ENCODE measurements at places on chromosomes 11 and 22.

GRCh38 chr11:129237880-129238638 is 45.9 kb upstream of the ARHGAP32 start:
- H3K27ac ChIP-seq, result no peak overlapping the region
- H3K4me1 ChIP-seq, result no peaks in the 10 kb centered on the region
- no peaks in the 10 kb centered on the region for H3K36me3 ChIP-seq

- no peak for DNase-seq
- no peaks in the 10 kb centered on the region for H3K27me3 ChIP-seq
- no peak overlapping the region for H3K4me3 ChIP-seq
- H3K4me1 ChIP-seq, result peaks cover 18% of the 10 kb centered on the region
Measured at GRCh38 chr11:57501953-57502352, 13.5 kb downstream of the SLC43A1 start.

DNA sequence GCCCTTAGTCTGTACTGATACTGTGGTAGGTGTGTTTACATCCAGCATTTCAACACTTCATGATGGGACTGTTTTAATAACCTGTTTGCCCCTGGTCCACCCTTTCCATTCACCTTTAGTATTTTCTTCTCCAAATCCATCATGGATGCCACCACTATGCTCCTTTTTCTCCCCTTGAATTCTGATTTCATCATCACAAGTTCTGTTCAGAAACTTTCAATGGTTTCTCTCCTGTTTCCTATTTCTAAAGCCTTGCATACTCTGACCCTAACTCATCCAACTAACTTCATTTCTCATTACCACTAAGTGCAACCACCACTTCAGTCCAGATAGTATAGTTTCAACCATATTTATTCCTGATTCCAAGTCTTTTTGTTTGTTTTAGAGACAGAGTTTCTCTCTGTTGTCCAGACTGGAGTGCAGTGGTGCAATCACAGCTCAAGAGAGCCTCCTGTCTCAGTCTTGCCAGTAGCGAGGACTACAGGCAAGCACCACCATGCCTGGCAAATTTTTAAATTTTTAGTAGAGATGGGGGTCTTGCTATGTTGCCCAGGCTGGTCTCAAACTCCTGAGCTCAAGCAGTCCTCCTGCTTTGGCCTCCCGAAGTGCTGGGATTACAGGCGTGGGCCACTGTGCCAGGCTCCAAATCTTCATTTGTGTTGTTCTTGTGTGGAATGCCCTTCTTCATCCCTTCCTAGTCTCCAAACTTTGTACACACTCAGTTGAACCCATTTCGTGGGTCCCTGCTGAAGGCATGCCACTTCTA is 1.2 kb upstream of the LIN7C start:
- H3K36me3 ChIP-seq, result no peaks in the 10 kb centered on the region
- H3K27me3 ChIP-seq, result no peaks in the 10 kb centered on the region

GRCh38 chr11:7936615-7937014 is 4.9 kb downstream of the OR10A3 start:
- H3K36me3 ChIP-seq, result no peaks in the 10 kb centered on the region
- no peak overlapping the region for H3K4me3 ChIP-seq
- H3K27ac ChIP-seq, result no peak overlapping the region
- no peaks in the 10 kb centered on the region for H3K27me3 ChIP-seq

- H3K36me3 ChIP-seq, result no peaks in the 10 kb centered on the region
- H3K4me3 ChIP-seq, result no peak overlapping the region
- no peaks in the 10 kb centered on the region for H3K27me3 ChIP-seq
- DNase-seq, result no peak
Measured at GRCh38 chr11:70502677-70503467, 104.5 kb downstream of the CTTN start.

GRCh38 chr11:119172513-119172912 is 4.0 kb downstream of the NLRX1 start:
- no peak for DNase-seq

DNA sequence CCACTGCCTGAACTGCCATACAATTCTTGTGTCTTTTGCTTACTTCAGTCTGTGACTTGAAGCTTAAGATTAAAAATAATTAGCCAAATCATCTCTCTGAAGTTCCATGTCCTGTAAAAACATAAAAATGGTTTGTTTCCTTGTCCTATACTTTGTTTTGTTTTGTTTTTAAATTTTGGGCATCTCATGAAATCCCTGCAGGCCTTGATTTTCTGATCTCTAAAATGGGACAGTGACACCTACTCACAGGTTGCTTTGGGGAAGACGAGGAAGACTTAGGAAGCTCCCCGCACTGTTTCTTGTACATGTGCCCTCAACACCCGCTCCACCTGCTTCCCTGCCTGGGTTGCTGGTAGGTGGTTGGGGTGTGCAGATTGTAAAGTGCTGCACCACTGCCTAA is 38.9 kb downstream of the TSPAN18 start:
- DNase-seq, result no peak
- H3K4me3 ChIP-seq, result no peak overlapping the region
- H3K4me1 ChIP-seq, result peaks cover 61% of the 10 kb centered on the region
- no peaks in the 10 kb centered on the region for H3K27me3 ChIP-seq
- peak overlapping the region; percentile 94 for H3K27ac ChIP-seq

DNA sequence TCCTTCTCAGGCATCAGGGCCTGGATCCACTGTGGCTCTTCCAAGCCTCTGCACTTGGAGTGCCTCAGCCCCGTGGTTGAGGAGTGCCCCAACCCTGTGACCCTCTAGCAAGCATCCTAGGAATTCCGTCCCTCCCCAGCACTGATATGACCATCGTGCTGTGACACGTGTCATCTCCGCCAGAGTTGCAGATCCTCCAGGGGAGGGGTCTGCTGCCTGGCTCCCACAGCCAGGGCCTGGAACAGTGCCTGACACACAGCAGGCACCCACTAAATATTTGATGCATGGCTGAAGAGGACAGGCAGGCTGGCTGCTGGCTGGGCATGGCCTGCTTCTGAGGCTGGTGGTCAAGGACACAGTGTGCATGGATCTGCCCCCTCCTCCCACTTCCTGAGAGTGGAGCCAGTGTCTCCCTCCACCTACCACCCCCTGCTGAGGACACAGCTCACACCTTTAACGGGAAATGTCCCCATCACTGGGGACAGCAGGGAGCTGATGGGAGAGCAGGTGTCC is 1.7 kb upstream of the CD81 start:
- no peak for DNase-seq
- peak overlapping the region; percentile 61 for H3K27ac ChIP-seq
- H3K36me3 ChIP-seq, result no peaks in the 10 kb centered on the region
- H3K4me1 ChIP-seq, result peaks cover 16% of the 10 kb centered on the region
- no peaks in the 10 kb centered on the region for H3K27me3 ChIP-seq

DNA sequence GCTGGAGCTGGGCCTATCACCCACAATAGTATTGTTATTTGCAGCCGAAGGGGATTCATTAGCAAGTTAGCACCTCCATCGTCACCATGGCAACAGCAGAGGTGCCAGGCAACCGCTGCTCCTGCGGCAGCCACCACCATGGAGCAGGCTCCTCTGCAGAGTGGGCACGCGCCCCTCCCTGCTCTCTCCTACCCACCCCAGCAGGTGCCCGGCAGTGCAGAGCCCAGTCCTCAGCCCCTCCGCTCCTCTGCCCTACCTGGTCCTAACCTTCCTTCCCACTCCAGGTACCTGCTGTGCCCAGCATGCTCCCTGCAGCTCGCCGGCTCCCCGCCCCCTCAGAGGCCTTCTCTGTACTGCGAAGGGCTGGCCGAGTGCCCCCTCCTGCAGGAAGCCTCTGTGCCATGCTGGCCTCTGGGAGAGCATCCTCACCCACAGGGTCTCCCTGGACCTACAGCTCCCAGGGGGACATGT is 3.6 kb downstream of the DUSP8 start:
- peaks cover 76% of the 10 kb centered on the region for H3K27me3 ChIP-seq
- H3K36me3 ChIP-seq, result no peaks in the 10 kb centered on the region
- H3K27ac ChIP-seq, result no peak overlapping the region

DNA sequence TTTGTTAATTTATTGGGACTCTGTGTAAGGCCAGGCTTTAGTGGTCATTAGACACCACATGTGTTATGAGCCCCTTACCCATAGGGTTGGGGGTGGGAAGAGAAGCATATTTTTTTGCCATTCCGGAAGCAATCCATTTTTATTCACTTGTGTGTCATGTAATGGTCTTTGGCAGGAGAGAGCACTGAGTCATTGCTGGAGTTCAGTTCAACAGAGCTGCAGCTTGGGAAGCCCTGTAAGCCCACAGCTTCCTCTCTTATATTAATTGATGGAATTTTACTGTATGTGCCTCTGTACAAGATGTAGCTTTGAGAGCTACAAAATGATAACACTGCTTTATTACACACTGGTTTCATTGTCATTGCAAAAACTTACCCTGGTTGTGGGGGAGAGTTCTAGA is 177.3 kb upstream of the SORL1-AS1 start:
- H3K4me1 ChIP-seq, result no peaks in the 10 kb centered on the region
- H3K27me3 ChIP-seq, result no peaks in the 10 kb centered on the region
- no peaks in the 10 kb centered on the region for H3K36me3 ChIP-seq
- no peak overlapping the region for H3K4me3 ChIP-seq

- H3K4me3 ChIP-seq, result peak overlapping the region; percentile 84
- peaks cover 18% of the 10 kb centered on the region for H3K4me1 ChIP-seq
- H3K36me3 ChIP-seq, result no peaks in the 10 kb centered on the region
- no peak overlapping the region for H3K27ac ChIP-seq
Measured at GRCh38 chr11:34356130-34356529, 1.7 kb downstream of the ABTB2 start.

- H3K4me3 ChIP-seq, result peak overlapping the region; percentile 33
- no peak overlapping the region for H3K27ac ChIP-seq
- H3K4me1 ChIP-seq, result peaks cover 4% of the 10 kb centered on the region
- peaks cover 59% of the 10 kb centered on the region for H3K27me3 ChIP-seq
- no peaks in the 10 kb centered on the region for H3K36me3 ChIP-seq
Measured at GRCh38 chr11:134330611-134331353, 1.0 kb upstream of the GLB1L2 start.

- H3K36me3 ChIP-seq, result no peaks in the 10 kb centered on the region
- peaks cover 9% of the 10 kb centered on the region for H3K4me1 ChIP-seq
- H3K27me3 ChIP-seq, result no peaks in the 10 kb centered on the region
Measured at GRCh38 chr11:70200212-70200844, 2.8 kb upstream of the FADD start.

DNA sequence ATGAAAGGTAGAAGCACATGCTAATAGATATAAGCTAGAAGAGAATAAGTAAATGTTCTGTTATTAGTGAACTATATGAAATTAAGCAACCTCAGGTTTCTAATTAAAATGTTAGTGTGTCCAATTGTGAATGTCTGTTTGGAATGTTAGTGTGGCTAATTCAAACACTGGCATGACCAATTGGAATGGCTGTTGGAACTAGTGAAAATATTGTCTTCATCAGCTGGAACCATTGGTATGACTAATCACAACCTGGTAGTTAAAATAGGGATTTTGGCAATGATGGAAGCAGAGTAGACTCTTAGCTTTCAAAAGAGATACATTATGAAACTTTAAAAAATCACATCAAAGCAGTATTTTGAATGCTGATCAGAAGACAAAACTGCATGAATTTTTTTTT is 66.8 kb downstream of the CYB5R2 start:
- no peaks in the 10 kb centered on the region for H3K36me3 ChIP-seq
- H3K27me3 ChIP-seq, result no peaks in the 10 kb centered on the region
- no peak for DNase-seq
- no peak overlapping the region for H3K4me3 ChIP-seq
- H3K27ac ChIP-seq, result no peak overlapping the region

DNA sequence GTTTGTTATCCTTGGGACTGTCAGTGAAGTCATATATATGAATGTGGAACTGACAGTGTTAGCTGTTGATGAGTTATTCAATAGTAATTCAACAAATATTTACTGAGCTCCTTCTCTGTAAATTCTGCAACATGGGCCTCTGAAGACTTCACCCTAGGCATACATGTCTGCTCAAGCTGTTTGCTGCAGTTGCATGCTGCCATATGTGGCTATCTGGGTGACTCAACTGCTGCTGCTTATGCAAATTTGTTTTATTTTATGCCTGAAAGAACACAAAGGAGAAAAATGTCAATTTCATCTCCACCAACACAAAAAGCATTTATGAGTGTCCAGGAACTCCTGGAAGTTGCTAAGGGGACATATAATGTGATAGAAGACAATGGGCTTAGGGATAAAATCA is 417.6 kb downstream of the AASDHPPT start:
- no peaks in the 10 kb centered on the region for H3K4me1 ChIP-seq
- H3K36me3 ChIP-seq, result no peaks in the 10 kb centered on the region
- no peaks in the 10 kb centered on the region for H3K27me3 ChIP-seq
- H3K27ac ChIP-seq, result no peak overlapping the region
- H3K4me3 ChIP-seq, result no peak overlapping the region

GRCh38 chr11:59158206-59159068 is 13.5 kb upstream of the DTX4 start:
- H3K36me3 ChIP-seq, result no peaks in the 10 kb centered on the region
- no peak overlapping the region for H3K27ac ChIP-seq

DNA sequence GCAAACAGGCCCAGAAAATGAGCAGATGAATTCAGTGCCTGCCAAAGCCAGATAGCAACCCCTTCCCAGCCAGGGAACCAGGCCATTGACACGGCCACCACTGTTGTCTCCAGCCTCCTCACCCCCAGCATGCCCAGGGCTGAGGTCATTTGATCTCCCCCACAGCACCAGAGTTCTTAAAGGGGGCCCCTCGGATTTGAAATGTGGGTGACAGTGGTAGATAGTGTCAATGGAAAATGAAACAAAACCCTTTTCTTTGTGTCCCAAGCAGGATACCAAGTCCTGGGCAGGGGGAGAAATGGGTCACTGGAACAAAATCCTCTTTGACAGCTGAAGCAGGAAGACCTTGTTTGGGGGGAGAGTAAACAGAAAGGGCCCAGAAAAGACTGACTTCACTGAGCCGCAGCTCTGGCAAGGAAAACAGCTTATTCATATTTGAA is 14.3 kb upstream of the ACCSL start:
- H3K4me3 ChIP-seq, result no peak overlapping the region
- H3K27ac ChIP-seq, result no peak overlapping the region
- no peaks in the 10 kb centered on the region for H3K36me3 ChIP-seq
- no peaks in the 10 kb centered on the region for H3K27me3 ChIP-seq
- no peak for DNase-seq

GRCh38 chr22:26885441-26886261 is 228.3 kb downstream of the MIAT start:
- H3K27me3 ChIP-seq, result no peaks in the 10 kb centered on the region
- no peak overlapping the region for H3K4me3 ChIP-seq
- no peak for DNase-seq

- no peaks in the 10 kb centered on the region for H3K36me3 ChIP-seq
- no peaks in the 10 kb centered on the region for H3K4me1 ChIP-seq
- H3K4me3 ChIP-seq, result no peak overlapping the region
- DNase-seq, result peak; percentile 45
- H3K27ac ChIP-seq, result no peak overlapping the region
- H3K27me3 ChIP-seq, result no peaks in the 10 kb centered on the region
Measured at GRCh38 chr22:31350410-31350863, 4.3 kb upstream of the PATZ1 start.

GRCh38 chr11:61969838-61970662 is 2.6 kb upstream of the FTH1 start:
- H3K4me1 ChIP-seq, result peaks cover 36% of the 10 kb centered on the region
- H3K27me3 ChIP-seq, result no peaks in the 10 kb centered on the region
- peaks cover 7% of the 10 kb centered on the region for H3K36me3 ChIP-seq

- no peak overlapping the region for H3K27ac ChIP-seq
- DNase-seq, result peak; percentile 68
- H3K36me3 ChIP-seq, result no peaks in the 10 kb centered on the region
- no peak overlapping the region for H3K4me3 ChIP-seq
- H3K4me1 ChIP-seq, result peaks cover 15% of the 10 kb centered on the region
- H3K27me3 ChIP-seq, result no peaks in the 10 kb centered on the region
Measured at GRCh38 chr11:6438979-6439571, 1.7 kb downstream of the HPX start.

- no peak for DNase-seq
- peaks cover 16% of the 10 kb centered on the region for H3K4me1 ChIP-seq
- no peak overlapping the region for H3K4me3 ChIP-seq
- H3K36me3 ChIP-seq, result no peaks in the 10 kb centered on the region
- no peak overlapping the region for H3K27ac ChIP-seq
- peaks cover 8% of the 10 kb centered on the region for H3K27me3 ChIP-seq
Measured at GRCh38 chr11:79269611-79270307, 171.1 kb downstream of the TENM4 start.

GRCh38 chr22:50148991-50149721 is 21.4 kb upstream of the PANX2 start:
- H3K27me3 ChIP-seq, result no peaks in the 10 kb centered on the region
- H3K27ac ChIP-seq, result no peak overlapping the region
- H3K36me3 ChIP-seq, result no peaks in the 10 kb centered on the region
